ENCODE measurements at places on chromosomes 3 and 15.
A peak's percentile ranks its signal among the peaks of the same experiment; 100 is the strongest.

GRCh38 chr3:185759512-185759911, 65.3 kb downstream of the IGF2BP2 start:
- DNase-seq, result no peak

DNA sequence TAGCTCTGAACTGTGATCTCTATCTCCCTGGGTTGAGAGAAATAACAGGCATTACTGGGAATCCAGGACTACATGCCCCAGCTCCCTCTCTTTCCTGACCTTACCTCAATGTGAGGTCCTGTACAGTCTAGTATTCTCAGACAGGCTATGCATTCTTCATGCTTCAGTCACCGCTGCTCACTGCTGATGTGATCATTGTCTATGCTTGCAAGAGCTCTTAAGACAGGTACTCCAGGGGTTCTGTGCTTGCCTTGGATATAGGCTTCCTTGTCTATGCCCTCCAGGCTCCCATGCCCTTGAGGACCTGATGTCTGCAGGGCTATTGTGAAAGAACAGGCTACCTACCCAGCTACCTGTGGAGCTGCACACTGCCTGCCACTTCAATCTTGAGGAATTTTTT, 183.6 kb downstream of the MBNL1 start:
- DNase-seq, result no peak

DNA sequence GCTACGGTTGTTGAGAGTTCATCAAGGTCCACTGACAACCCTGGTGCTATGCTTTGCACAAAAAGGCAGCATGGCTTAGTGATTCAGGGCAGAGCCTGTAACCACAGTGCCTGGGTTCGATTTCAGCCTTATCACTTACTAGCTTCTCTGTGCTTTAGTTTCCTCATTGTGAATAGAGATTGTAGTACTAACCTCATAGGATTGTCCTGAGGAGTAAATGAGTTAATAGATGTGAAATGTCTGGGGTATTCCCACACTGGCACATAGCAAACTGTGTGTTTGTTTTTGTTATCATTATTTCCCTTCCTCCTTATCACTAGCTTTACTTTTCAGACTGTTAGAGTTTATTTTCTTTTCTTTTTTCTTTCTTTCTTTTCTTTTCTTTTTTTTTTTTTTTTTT, 16.3 kb downstream of the CRTAP start:
- no peak for DNase-seq

GRCh38 chr15:99438691-99439523, 126.9 kb upstream of the MEF2A start:
- DNase-seq, result no peak

GRCh38 chr3:190369668-190370295, 18.2 kb upstream of the CLDN16 start:
- no peak for DNase-seq

DNA sequence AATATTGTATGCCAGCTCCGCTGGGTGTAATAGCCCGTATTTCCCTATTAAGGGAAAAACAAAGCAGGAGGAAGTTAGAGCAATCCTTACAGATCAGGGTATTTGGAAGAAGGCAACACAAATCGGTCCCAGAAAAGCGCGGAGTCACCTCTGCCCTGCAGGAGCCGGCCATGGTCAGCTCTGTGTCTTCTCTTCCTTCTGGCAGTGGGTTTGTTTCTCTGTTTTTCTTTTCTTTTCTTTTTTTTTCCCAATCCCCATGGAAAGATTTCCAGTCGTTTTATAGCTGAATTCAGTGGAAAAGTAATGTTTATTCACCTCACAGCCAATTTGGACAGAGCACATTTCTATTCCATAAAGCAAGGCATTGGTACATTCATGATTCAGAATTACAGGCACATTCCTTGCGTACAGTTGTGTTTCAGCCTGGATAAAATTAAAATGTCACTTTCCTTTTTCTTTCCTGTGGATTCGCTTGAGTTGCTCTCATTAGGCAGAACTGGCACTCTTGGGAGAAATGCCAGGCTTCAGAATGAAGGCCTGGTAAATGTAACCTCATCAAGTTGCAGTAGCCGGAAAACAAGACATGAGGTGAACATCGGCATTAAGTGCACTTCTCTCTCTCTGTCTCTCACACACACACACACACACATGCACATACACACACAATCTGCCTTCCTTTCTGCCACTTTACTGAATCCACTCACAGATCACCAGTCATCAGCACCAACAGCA, 204.5 kb upstream of the UBE2E1 start:
- DNase-seq, result no peak

- no peak for DNase-seq
Observed at GRCh38 chr15:97692301-97693015, 268.0 kb upstream of the ARRDC4 start.

DNA sequence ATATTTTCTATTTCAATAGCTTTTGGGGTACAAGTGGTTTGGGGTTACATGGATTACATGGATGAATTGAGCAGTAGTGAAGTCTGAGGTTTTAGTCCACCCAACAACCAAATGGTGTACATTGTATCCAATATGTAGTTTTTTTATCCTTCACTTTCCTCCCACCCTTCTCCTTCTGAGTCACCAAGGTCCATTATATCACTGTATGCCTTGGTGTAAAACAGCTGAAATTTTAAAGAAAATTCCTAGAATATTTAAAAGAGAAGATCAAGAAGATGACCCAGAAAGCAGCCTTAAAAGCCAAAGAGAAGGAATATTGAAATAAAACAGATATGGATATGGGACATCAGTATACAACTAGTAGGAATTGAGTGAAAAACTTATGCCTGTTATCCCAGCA, 204.2 kb upstream of the COL8A1 start:
- DNase-seq, result no peak

DNA sequence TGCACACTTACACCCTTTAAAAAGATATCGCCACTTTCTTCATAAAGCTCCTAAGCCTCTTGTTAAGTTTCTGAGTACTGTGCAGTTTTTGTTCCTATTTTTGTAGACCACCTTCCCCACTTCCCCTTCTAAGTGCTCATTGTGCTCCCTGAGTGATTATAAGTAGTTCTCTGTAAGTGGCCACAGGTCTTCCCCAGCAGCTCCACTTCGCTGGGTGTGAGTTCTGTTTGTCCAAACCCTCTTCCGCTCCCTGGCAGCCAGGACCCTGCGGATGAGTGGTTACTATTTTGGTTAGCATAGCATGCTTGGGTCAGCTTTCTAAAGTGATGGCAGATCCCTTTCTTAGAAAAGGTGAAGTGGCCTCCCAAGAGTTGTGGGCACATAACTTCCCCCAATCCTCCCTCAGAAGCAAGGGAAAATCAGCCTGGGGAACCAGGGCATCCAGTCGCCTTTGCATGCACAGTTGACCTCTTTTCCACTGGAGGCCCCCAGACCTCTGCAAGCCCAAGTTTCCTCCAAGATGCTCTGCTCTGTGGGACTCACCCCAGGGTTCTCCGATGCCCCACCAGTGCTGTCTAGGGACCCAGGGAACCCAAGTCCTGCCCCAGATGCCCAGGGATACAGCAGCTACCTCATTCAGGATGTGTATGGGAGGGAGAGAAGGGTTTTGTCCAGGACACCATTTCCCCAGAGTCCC, 69.6 kb downstream of the ATP10A start:
- no peak for DNase-seq

DNA sequence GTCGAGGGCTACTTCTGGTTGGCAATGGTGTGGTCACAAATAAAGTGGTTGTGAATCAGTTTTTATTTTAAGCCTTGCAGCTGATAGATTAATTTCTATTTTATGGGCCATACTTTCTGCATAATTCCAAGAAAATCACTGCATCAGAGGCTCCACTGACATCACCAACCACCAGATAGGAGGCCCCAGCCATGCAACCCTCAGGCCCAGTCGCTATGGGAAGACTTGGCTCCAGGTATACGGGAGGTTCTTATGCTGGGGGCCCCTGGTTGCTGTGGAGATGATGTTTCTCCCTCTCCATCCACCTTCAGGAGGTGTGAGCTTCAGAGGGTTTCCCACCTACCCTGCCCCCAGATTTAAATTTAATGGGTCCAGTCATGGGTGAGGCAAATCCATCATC, 57.4 kb downstream of the ISG20 start:
- DNase-seq, result no peak

DNA sequence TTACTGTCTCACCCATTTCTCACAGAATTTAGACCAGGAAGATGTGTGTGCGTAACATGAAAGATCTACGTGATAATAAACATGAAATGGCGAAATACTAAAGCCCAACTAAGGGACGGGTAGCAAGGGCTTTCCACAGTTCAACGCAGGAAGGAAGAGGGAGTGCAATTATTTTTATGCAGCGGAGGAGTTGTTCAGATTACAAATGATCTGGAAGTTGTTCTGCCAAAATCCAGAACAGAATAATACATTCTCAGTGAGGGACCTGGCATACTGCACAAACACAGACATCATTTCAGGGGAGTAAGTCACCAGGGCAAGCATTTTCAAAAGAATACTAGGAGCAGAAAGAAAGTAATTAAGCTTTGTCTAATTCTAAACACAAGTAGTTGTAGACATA, 133.6 kb upstream of the RAP2B start:
- DNase-seq, result no peak

GRCh38 chr3:132675408-132675807, 15.3 kb downstream of the UBA5 start:
- DNase-seq, result no peak

DNA sequence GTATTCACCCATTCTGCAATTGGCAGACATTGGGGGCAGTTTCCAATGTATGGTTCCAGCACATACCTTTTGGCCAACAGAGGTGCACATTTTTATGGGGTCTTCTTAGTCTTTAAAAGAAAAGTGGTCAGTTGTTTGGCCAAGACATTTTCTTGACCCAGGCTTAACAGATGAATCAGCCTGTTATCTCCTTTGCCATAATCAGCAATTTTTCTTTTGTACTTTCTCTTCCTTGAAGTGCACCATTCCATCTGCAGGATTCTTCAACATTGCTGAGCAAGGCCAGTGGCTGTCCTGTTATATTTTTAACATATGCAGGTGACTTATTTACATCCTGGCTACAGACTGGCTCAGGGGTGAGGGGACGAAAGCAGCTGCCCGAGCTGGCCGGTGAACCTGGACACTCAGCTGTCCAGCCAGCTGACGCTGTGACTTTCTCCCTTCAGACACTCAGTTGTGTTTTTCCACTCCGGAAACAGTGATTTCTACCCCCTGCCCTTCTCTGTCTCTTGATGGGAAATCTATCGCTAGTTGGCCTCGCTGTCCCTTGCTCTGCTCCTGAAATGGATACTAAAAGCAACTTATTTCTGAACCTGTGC, 96.5 kb upstream of the TNFAIP8L3 start:
- DNase-seq, result no peak

DNA sequence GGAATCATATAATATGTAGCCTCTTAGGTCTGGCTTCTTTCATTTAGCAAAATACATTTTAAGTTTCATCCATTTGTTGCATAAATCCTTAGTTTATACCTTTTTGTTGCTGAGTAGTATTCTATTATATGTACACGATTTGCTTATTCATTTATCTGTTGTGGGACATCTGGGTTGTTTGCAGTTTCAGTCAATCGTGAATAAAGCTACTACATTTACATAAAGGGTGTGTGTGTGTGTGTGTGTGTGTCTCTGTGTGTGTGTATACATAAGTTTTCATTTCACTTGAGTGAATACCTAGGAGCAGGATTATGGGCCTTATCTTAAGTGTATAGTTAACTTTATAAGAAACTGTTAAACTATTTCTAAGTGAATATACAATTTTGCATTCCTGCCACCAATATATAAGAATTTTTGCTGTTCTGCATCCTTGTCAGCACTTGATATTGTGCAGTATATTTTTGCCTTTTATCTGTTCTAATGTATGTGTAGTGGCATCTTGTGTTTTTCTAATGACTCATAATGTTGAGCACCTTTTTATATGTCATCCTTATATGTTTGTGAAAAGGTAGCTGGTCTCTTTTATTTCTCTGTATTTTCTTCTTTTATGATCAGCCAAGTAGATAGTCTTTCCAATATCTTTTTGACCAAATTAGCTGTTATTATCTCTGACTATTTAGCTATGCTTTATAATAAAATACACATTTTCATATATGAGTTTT, 55.0 kb downstream of the GLCE start:
- no peak for DNase-seq

- no peak for DNase-seq
Observed at GRCh38 chr3:183875411-183875810, 9.3 kb downstream of the PARL start.

GRCh38 chr3:151227266-151227806, 24.3 kb upstream of the GPR171 start:
- no peak for DNase-seq

DNA sequence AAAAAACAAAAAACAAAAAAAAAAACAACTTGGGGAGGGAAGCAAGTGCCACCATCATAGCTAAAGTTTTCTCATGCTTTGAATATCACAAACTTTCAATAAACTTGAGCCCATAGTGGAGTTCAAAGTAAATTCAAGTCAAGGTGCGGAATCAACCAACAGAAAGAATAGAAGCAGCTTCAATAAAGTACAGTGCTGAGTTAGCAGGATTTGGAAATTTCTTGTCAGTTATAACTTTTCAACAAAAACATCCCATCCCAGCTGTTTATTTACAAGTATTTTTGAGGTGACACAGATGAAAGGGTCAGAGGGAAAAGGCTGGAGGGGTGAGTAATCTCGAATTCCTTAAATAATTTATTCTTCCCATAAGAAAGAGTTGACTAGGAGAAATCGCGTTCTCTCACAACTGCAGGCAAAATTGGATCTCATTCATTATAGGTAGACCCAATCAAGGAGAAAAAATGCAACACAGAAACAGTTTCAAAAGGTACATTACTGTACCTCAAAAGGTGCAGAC, 477.4 kb upstream of the RASGRP1 start:
- DNase-seq, result no peak

DNA sequence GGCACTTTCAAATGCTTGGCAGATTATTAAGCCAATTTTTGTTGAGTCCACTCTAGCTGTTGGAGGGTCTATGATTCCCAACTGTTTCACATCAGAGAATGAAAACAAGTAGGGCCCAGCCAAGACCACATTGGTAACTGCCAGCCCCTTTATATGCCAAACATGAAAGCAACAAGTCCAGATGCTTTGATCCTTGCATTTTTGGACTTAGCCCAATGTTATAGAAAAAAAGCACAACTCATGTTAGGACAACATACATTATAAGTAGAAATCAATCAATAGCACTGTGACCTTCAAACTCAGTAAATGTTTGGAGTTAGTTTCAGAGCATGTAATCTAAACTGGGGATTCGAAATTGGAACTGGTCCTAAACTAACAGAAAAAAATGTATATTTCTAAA, 674.7 kb downstream of the MECOM start:
- no peak for DNase-seq

- DNase-seq, result no peak
Observed at GRCh38 chr15:82134461-82134860, 88.6 kb upstream of the MEX3B start.

- no peak for DNase-seq
Observed at GRCh38 chr3:19574268-19574667, 359.7 kb downstream of the EFHB start.

GRCh38 chr3:2156244-2156847, 57.7 kb downstream of the CNTN4 start:
- peak; percentile 22 for DNase-seq
